Muscle of arm (tissue), 14 donors: ENCODE measurements at places on chromosomes 2 and 18. TPM values are rescaled to one million over a fixed set of nuclear protein-coding genes. Genes with fewer than 3 reads are reported as not detected.

DNA sequence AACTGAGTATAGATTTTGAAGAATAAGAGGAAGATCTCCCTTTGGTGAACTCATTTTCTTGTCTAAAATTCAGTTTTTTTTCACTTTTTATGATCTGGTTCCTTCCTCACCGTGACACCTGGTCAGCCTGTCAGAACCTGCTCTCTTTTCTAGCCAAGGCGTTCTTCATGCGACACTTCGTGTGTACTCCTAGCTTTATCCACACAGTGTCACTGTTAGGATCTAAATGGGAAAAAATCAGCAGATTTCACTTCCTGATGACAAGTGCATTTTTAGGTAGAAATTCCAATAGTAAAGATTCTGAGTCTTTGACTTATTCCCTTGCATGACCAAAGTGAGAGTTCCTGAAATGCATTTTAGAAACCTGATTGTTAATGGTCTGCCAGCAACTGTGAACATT, 89.8 kb downstream of the KLHL14 start:
- DNase-seq = no peak

DNA sequence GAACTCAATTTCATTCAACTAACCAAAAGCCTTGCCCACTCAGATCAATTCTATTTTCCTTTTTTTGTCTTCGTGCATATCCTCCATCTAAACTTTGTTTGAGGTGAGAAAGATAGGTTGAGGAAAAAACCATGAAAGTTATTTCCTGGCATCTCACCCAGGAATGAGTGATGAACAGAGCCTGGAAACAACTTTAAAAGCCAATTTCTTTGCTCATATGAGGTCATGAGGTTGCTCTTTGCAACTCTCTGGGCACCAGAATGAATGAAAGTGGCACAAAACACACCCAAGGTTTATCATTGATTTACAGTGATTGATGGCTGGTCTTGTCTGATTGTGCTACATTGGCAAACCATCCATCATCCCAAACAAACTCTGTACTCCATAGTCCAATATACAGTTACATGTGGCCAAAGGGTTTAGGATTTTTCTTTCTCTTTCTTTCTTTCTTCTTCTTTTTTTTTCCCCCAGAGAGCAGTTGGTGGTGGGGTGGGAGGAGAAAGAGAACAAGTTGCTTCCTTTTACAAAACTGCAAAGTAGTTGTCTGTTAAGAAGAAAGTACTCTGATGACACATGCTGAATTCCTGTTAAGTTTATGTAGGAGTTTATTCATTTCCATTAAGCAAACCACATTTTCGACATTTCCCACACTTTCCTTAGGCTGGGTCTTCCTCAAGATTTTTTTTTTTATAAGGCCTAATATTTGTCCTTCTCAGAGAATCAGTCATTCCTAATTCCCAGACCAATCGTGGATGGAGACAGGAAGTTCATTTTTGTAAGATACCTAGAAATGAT, 575.9 kb upstream of the ZEB2 start:
- DNase-seq = no peak

GRCh38 chr2:2564300-2565078, 233.4 kb upstream of the MYT1L start:
- no peak for DNase-seq

DNA sequence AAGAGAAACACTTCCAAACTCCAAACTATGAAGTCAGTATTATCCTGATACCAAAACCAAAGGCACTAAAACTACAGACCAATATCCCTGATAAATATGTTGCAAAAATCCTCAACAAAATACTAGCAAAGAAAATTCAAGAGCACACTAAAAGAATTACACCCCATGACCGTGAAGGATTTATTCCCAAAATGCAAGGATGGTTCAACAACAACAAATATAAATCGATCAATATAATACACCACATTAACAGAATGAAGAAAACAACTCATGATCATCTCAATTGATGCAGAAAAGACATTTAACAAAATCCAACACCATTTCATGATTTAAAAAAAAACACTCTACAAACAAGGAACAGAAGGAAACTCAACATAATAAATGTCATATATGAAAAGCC, 50.5 kb downstream of the IWS1 start:
- no peak for DNase-seq

SLC16A14 gene
- polyA plus RNA-seq = 3.4 TPM

CELF4 gene
- 2.5 TPM for polyA plus RNA-seq

MC5R gene
- polyA plus RNA-seq = 8.5 TPM

TXNDC2 gene
- 0.23 TPM for polyA plus RNA-seq

SERPINB7 gene
- not detected for polyA plus RNA-seq
